ENCODE measurements at places on chromosomes 2 and 18.

GRCh38 chr2:15652801-15653200 lies 61.1 kb downstream of the DDX1 start:
- no peak for DNase-seq

DNA sequence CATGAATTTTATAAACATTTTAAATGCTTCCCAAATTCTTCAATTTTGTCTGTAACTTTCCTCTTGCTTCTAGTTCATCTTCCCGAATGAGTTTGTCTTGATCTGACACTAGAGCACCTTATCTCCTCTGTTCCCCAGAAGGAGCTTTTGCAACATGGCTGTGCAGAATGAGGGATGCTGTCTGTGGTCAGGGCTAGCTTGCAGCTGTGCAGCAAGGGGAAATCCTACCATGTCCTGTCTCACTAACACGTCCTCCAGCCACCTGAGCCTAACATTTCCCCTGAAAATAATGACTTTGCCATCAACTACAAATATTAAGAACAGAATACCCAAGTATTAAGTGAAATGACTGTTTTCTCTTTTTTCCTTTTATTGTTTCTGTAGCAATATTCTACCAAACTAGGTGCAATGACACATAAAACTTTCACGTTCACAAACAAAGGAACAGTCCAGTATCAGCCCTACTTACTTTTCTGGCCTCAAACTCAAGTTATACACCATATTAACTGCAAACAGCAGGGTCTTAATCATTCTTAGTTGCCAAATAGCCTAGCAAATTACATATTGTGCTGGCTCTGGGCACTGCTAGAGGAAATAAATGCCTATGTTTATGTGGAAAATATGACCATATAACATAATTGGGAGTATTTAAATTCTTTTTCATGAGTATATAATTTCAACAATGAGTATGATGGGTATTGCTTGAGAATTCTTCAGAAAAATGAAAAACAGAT lies 423.3 kb downstream of the CMPK2 start:
- no peak for DNase-seq

- no peak for DNase-seq
Measured at GRCh38 chr2:36560726-36561125, 37.2 kb downstream of the FEZ2 start.

DNA sequence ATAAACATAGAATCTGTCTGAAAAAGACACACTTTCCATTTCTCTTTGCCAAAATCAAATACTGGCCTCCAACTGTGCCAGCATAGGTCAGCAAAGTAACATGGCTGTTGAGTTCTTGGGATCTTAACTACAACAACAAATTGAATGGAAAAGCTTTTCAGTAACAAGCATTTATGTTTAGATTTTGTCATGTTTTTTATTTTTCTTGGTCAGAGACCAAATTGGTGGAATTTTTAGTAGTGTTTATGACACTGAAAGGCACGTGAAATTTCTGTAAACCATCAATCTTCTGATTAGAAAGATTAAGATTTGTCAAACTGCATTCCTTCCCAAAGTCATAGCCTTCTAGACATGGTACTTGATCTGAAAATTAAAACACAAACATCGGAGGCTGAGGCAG lies 77.6 kb downstream of the PDE1A start:
- no peak for DNase-seq

DNA sequence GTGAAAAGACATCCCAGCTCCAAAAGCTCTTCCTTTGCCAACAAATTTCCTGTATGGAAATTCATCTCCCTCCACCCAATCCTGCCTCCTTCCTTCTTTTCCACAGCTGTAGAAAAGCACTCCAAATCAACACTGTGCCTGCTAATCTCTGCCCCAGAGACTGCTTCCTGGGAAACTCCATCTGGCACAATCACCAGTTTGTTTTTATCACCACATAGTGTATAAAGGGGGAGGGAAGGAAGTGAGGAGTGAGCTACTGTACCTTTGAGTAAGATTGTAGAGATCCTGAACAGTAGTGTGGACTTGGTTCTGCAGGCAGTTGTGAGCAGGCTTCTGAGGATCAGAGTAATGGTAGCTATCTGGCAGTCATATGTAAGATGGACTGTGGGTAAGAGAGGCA lies 14.7 kb upstream of the FAM237A start:
- DNase-seq: no peak

DNA sequence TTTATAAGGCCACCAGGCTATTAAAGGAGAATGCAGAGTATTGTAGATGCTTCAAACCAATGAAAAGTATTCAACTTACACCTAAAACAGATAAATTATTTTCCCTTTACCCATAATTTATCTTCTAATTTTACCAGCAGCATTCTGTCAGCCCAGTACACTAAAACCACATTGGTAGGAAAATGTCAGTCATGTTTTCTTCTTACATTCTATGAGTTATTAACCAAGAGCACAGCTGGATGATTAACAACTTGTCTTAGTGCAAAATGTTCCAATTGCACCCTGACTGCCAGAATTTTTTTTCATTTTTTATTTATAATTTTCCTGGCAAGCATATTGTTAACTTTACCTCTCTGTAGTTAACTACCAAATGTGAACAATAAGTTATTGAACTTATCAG lies 79.0 kb upstream of the WDR75 start:
- DNase-seq: no peak

DNA sequence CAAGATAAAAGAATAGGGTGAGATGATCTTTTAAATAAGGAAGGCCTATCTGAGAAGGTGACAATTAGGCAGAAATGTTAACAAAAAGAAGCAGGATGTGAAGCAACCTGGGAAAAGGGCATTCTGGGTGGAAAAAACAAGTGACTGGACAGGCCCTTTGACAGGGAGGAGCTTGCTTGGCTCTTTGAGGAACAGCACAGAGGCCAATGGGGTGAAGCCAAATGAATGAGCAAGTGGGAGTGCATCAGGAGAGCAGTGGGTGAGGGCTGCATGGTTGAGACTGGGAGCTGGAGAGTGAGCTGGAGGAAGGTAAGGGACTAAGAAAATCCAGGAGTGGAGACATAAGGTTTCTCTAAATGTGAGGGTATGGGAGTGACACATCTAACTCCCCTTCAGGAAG lies 126.9 kb downstream of the TDRD15 start:
- DNase-seq: no peak

DNA sequence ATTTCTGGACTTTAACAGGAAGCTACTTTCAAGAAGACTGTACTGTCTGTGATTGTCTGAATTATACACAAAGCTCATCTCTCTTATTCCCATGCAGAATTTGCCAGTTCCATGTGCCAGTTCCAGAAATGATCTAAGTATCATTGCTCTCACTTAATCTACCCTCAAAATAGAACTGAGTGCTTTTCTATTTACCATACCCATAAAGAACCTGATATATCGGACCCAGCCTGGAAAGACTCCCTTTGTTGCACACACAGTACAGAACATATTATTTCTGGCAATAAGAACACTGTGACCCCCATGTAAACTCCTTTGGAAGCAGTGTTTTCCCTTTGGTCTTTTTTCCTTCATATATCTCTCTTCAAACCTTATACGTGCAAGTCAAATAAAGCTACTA lies 102.3 kb upstream of the TTN start:
- DNase-seq: no peak

DNA sequence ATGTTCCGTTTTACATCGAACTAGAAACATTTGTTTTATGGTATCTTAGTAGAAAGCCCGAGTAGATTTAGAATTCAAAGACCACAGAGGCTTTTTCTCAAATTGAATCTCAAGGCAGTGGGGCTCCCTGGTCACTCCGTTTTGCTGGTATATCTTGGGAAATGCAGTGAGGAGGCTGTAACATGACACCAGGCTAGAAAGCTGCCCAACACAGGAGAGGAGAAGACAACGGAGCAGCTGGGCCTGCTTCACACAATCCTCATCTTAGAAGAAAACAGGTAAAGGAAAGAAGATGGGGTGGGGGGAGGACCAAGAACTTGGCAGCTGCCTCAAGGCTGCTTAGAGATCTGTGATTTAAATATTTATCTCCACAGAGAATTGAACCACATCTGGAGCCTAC lies 38.3 kb upstream of the EPB41L3 start:
- no peak for DNase-seq

GRCh38 chr2:56127010-56127409 lies 56.8 kb upstream of the CCDC85A start:
- DNase-seq: no peak

DNA sequence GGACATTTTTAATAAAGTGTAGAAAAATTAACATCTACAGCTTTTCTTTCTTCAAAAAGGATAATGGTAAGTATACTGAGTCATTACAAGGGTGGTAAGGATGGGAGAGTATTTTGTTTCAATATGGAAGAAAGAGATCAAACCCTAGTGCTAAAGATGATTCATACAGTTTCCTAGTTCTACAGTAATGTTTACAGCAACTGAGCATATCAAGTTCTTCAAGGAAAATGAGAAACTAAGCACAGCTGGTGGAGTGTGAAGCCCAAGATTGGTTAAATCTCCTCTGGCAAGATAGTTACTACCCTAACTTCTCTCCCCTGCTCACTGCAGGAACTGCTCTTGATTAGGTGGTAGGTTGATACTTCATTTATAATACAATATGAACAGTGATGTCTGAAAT lies 467.5 kb downstream of the XIRP2 start:
- DNase-seq: no peak

- no peak for DNase-seq
Measured at GRCh38 chr2:230762317-230762896, 49.8 kb downstream of the CAB39 start.

GRCh38 chr18:62784338-62784965 lies 69.1 kb downstream of the PHLPP1 start:
- DNase-seq: no peak

DNA sequence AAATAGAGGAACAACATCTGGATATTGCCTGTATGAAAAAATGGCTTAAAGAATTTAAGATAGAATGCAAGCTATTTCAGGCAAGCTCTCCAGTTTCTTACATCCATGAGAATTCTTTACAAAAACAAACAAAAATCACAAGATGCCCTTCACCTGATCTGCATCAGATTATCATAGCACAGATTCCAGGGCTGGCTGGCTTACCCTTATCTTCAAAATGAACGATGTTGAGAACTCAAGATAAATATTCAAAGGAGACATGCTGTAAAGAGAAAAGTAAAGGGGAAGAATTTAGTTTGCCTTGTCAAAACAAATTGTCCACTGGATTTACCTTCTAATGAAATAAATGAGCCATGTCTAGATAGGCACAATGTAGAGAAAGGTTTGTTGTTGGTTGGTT lies 18.7 kb upstream of the SLC40A1 start:
- DNase-seq: no peak

DNA sequence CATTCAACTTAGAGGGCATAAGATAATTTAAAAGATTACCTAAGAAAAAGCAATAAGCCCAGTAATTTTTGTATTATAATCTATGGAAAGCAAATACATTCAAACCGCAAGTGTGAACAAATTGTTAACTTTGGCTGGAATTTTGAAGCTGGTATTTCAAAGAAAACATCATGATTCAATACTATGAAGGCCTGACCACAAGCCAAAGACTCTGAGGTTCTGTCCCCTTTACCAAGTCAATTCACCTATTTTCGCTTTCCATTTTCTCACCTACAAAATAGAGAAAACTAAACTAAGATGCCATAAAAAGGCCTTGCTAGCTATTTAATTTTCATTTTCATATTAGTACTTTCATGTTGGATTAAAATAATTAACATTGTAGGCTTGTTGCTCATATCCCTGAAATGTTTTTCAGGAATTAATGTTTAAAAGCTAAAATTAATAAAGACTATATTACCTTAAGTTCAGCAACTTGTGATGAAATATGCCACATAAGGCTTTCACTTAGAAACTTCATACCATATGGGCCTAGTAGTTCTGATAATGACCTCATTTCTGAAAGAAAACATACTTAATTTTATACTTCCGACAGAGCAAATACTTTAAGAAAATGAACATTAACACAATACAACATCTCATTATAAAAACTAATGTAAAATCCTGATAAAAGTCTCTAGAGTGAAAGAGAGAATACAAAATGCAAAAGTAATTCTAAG lies 85.7 kb upstream of the FRZB start:
- DNase-seq: no peak

GRCh38 chr18:49168281-49168985 lies 217.7 kb upstream of the SMAD7 start:
- DNase-seq: no peak

DNA sequence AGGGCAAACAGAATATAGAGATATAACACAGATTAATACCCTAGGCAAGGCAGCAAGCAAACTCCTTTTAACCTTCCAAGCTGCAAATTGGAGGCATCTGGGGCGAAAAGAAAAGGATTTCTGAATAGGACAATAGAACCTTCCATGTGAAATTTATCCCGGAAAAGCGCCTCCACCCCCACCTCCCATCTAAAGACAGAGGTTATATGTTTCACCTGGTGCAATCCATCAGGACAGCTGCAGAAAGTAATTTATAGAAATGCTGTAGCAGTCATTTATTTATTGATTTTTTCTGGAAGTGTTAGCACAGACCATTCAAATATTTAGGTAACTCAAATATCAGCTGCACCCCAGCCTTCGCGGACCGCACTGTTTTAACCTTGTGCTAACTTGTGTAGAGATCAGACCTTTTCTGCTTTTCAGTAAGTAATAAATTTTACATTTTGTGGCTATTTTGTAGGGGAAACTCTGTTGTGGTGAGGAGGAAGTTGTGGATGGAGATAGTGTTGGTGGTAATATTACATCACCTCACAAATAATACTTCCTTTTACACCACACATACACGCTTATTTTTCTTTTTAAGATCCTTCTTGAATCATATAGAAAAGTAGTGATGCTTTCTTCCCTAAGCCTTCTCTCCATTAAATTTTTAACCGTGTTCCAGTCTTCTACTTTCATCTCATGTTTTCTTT lies 919.3 kb upstream of the CDH2 start:
- DNase-seq: no peak

- DNase-seq: no peak
Measured at GRCh38 chr2:206790311-206790935, 25.0 kb downstream of the FASTKD2 start.

- no peak for DNase-seq
Measured at GRCh38 chr2:88709181-88709631, 17.7 kb downstream of the RPIA start.

DNA sequence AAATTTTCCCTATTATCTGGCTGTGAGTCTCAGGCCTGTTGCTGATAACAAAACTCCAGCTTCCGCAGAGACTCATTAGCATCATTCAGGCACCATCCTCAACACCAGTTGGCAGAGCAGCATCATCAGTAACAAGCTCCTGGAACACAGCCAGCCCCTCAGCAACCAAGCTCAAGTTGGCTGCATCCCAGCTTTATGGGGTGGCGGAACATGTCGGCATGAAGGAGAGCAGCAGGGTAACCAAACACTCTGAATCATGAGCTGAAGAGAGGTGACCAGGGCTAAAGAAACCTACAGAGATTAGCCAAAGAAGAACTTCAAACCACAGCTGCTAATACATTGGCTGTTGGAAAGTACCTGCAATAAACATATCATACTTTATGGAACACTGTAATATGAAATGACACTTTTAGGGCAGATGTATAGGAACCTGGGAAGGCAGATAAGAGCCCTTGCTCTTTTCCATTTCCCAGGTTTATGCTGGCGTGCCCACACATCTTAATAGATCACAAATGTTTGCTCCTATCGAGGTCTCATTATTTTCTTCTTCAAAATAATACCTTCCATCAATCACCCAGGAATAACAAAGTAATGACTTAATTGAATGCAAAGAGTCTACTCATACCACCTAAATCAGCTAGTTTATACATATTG lies 63.8 kb downstream of the PDE11A start:
- DNase-seq: no peak
